ENCODE measurements at places on chromosomes 4 and X. TPM values are rescaled to one million over a fixed set of nuclear protein-coding genes. Genes with fewer than 3 reads are reported as not detected.

BRS3 gene
- not detected for total RNA-seq

DNA sequence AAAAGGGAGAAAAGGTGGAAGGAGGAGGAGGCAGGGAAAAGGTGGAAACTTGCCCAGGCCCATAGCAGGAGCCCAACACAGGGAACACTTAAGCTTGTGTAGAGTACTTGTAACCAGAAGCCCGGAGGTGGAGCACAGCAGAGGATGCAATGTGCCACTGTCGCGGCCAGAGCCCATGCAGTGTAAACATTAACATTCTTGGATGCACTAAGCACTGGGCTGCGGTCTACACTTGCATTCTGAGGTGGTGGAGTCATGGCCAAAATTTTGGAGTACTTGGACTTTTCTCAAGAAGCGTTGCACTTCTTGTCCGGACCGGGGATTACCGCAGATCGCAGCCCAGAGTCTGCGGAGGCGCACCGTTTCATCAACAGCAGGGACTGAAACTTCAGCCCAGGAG, 4.5 kb upstream of the RHOXF1 start:
- H3K4me1 ChIP-seq: no peaks in the 10 kb centered on the region
- H3K4me3 ChIP-seq: no peak overlapping the region
- H3K27me3 ChIP-seq: no peaks in the 10 kb centered on the region
- no peaks in the 10 kb centered on the region for H3K36me3 ChIP-seq

IGFBP7 gene
- 132 TPM for total RNA-seq

GLRA3 gene
- not detected for total RNA-seq

MXRA5 gene
- 8.3 TPM for total RNA-seq

DNA sequence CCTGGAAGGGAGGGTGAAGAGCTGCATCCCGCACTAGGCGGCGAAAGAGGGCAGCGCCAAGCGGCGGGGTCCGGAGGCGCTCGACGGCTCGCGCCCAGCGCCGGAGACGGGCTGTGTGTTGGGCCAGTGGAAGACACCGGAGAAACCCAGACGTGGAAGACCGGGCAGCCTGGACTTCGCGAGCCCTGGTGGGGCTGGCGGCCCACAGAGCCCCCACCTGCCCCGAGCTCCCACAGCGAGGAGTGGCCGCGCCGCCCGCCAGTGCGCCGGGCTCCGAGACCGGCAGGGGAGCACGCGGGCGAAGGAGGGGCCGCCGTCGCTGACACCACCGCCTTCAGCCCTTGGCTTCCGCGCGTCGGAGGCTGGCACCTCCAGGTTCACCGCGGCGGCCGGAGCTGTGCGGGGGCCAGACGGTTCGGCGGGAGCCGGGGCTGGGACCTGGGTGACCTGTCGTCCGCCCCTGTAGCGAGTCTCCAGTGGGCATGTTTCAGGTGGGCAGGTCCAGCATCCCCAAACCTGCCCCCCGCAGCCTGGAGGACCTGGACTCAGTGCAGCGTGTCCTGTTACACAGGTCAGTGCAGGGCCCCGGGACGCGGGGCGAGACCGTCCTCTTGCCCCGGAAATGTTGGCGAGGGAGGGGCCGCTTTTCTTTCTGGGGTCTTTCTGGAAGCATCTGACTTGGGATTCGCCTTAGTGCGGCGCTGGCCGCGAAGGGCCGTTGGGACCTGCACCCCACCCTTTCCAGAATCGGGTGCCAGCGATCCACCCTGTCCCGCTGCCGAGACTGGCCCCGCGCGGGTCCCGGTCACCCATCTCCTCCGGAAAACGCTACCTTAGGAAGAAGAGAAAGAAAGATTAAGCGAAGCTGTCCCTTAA, 9.6 kb upstream of the INTU start:
- no peaks in the 10 kb centered on the region for H3K36me3 ChIP-seq
- no peaks in the 10 kb centered on the region for H3K27me3 ChIP-seq
- H3K4me1 ChIP-seq: no peaks in the 10 kb centered on the region
- DNase-seq: no peak
- H3K4me3 ChIP-seq: peak overlapping the region; percentile 76

DNA sequence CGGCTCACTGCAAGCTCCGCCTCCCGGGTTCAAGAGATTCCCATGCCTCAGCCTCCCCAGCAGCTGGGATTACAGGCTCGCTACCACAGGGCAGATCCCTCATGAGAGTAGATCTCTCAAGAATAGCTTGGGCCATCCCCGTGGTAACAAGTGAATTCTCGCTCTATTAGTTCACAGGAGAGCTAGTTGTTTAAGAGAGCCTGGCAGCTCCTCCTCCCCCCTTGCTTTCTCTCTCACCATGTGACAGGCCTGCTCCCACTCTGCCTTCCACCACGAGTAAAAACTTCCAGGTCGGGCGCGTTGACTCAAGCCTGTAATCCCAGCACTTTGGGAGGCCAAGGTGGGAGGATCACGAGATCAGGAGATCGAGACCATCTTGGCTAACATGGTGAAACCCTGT, 30.3 kb upstream of the LAP3 start:
- H3K4me1 ChIP-seq: no peaks in the 10 kb centered on the region
- no peak overlapping the region for H3K27ac ChIP-seq
- no peaks in the 10 kb centered on the region for H3K36me3 ChIP-seq
- H3K4me3 ChIP-seq: no peak overlapping the region
- DNase-seq: no peak
- peaks cover 6% of the 10 kb centered on the region for H3K27me3 ChIP-seq

IL13RA1 gene
- total RNA-seq: 44.1 TPM

DNA sequence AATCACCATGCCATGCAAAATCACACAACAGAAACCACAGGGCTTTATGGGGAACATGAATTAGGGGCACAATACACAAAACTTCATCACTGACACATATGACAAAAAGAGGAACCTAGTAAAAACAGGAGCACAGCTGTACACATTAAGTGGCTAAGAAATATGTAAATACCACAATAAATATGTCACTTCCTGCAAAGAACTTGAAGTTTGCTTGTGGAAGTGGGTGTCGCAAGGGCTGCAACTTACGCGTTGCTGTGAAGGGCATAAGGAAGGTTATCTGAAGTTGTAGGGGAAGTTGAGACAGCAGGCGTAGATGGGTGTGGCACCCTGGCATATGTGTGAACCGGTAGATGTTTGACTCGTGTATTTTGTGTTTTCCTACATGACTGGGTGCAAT, 42.4 kb downstream of the CLCN4 start:
- H3K27ac ChIP-seq: no peak overlapping the region
- H3K4me3 ChIP-seq: no peak overlapping the region
- H3K27me3 ChIP-seq: no peaks in the 10 kb centered on the region
- H3K36me3 ChIP-seq: no peaks in the 10 kb centered on the region
- DNase-seq: no peak

CXCL5 gene
- total RNA-seq: 0.70 TPM

DNA sequence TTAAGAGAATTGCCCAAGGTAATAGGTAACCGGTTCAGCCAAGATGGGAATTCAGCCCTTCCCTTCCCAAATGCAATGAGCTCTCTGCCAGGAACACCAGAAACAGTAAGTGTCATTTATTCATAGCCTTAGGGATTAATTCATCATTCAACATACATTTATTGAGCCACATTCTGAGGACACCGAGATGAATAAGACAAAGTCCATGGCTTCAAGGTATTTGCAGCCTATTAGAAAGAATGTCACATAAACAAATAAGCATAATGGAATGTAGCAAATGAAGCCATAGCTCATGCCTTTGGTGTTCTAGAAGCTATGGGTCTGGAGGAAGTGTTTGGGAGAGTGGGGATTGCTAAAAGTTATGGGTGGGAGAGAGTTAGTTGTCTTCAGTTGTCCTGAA, 6.3 kb upstream of the TAB3 start:
- no peaks in the 10 kb centered on the region for H3K27me3 ChIP-seq
- no peak for DNase-seq
- H3K36me3 ChIP-seq: no peaks in the 10 kb centered on the region
- no peaks in the 10 kb centered on the region for H3K4me1 ChIP-seq
- H3K27ac ChIP-seq: no peak overlapping the region
- no peak overlapping the region for H3K4me3 ChIP-seq

DNA sequence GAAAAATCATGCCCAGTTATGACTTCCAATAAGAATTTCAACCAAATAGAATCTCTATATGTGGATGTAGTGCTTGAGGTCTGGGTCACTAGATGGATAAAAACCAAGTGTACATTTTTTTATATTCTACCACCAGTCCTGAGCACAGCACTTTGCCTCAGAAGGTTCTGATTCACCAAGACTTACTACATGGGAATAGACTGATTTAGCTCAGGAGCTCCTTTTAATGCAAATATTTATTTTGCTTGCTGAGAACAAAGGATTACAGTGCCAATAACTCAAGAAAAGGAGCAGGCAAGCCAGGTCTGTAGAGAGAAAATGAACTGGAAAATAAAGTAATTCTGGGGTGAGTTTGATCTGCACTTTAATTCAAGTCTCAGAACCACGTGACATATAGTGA, 6.4 kb upstream of the XK start:
- DNase-seq: no peak
- no peak overlapping the region for H3K4me3 ChIP-seq
- no peaks in the 10 kb centered on the region for H3K4me1 ChIP-seq

FAM47A gene
- not detected for total RNA-seq

DNA sequence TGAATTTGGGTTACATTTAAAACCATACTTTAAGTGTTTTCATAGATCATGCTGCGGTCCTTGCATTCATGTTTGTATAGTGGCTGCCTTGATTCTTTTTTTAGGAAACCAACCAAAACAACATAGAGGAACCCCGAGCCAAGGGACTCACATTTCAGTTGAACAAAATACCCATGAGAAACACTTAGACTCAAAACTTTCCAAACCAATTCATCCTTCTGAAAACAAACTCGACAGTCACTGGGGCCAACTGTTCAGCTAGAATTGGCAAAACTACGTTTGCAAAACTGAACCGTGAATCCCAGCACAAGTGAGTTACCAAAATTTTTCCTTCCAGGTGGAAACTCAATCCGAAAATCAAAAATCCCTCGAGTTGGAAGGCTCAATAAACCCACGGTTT, 1.4 kb downstream of the ADGRA3 start:
- peak overlapping the region; percentile 35 for H3K27ac ChIP-seq
- H3K4me3 ChIP-seq: peak overlapping the region; percentile 65
- no peaks in the 10 kb centered on the region for H3K4me1 ChIP-seq

CDKL2 gene
- 1.3 TPM for total RNA-seq

- H3K36me3 ChIP-seq: no peaks in the 10 kb centered on the region
- H3K27ac ChIP-seq: no peak overlapping the region
- no peaks in the 10 kb centered on the region for H3K27me3 ChIP-seq
- no peaks in the 10 kb centered on the region for H3K4me1 ChIP-seq
- no peak overlapping the region for H3K4me3 ChIP-seq
- no peak for DNase-seq
Measured at GRCh38 chr4:104728380-104729122, 233.9 kb upstream of the CXXC4 start.

DNA sequence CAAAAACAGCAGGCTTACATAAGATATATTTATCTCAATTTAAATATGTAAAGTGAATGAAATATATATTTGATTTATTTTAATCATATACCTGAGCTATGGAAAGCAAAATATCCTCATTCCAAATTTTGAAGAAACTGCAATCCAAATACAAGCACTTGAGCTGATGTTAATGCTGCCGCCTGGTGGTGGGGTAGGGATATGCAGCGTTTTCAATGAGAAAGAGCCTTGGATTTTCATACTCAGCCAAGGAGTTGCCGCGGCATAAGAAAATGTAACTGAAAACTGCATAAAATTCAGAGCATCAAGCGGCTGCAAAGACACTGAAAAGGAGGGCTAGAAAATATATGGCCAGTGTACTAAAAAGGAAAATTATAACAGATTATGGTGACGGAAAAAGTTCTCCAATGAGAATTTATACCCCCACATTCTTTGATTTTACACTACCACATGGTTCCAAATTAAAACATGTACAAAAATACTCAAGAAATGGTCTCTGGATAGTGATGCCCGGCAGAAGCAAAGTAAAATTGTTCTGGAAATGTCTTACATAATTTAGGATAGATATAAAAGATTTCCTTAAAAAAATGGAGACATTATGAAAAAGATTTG, 660.3 kb upstream of the PITX2 start:
- H3K4me1 ChIP-seq: no peaks in the 10 kb centered on the region
- H3K27ac ChIP-seq: no peak overlapping the region
- no peaks in the 10 kb centered on the region for H3K27me3 ChIP-seq
- H3K36me3 ChIP-seq: no peaks in the 10 kb centered on the region
- no peak overlapping the region for H3K4me3 ChIP-seq

DNA sequence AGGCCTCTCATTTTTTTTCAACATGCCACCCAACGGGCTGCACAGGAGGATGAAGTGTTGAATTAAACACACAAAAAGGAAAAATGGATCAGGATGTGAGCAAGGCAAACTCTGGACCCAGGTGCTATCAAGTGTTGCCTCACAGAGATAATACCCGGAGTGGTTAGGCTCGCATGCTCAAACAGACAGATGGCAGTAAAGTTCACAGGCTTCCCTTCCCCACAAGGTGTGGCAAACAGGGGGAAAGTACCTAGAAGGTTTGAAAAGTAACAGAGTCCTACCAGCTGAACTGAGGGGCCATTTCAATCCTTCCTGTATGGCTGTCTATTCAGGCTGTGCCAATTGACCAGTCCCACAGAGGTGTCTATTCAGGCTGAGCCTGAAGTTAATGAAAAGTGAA, 123.9 kb upstream of the GC start:
- no peak overlapping the region for H3K4me3 ChIP-seq
- H3K36me3 ChIP-seq: no peaks in the 10 kb centered on the region
- DNase-seq: no peak
- no peaks in the 10 kb centered on the region for H3K4me1 ChIP-seq
- H3K27me3 ChIP-seq: no peaks in the 10 kb centered on the region

GRCh38 chrX:150199803-150200202, 163.3 kb upstream of the MAMLD1 start:
- H3K4me3 ChIP-seq: no peak overlapping the region
- H3K27me3 ChIP-seq: no peaks in the 10 kb centered on the region
- no peak for DNase-seq
- H3K27ac ChIP-seq: no peak overlapping the region

DNA sequence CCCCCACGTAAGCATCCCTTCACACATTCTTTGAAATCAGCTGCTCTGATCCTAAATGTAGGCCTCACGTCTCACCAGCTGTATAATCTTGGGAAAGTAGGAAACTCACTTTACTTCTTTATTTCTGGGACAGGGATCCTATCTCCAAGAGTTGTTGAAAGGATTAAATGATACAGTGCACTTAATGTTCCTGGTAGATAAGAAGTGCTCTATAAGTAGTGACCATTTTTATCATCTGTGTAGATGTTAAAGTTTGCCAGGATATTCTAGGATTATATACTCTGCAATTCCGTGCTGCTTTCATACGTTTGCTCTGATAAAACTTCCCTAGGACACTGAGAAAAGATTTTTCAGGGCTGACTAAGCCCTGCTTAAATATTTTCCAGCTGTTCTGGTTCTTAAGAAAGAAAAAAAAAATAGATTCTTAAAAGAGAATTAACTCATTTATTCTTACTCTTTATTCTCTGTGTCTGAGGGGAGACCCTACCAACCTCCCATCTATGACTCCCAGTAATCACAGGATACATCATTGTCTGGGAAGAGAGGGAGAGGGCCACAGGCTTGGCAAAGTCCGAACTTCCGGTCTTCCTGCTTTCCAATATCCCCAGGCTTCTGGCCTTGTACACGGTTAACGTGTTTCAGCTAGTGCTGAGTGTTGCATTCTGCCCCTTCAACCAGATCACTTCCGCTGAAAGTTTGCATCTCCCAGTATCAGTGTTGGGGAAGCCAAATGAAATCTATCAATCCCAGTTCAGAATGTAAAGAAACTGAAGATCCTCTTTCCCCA, 269.2 kb downstream of the TRIML1 start:
- no peak overlapping the region for H3K27ac ChIP-seq
- no peak for DNase-seq
- no peaks in the 10 kb centered on the region for H3K4me1 ChIP-seq
- no peaks in the 10 kb centered on the region for H3K36me3 ChIP-seq
